HT-29 (cell line): ENCODE measurements at places on chromosomes 7 and 10. TPM values are rescaled to one million over a fixed set of nuclear protein-coding genes. Genes with fewer than 3 reads are reported as not detected.

HKDC1 gene
- total RNA-seq, result 27.5 and 29.7 TPM in 2 replicates

SLC13A1 gene
- total RNA-seq, result not detected in 2 replicates

- DNase-seq, result no peak
Observed at GRCh38 chr7:9863545-9863944, 1110.1 kb upstream of the PHF14 start.

- DNase-seq, result no peak
Observed at GRCh38 chr7:35716038-35716803, 21.3 kb upstream of the HERPUD2 start.

- no peak for DNase-seq
Observed at GRCh38 chr7:74726309-74727101, 47.3 kb upstream of the NCF1 start.

- no peak for DNase-seq
Observed at GRCh38 chr10:62665771-62666170, 138.7 kb upstream of the ADO start.

DNAJC12 gene
- 2.8 and 3.4 TPM in 2 replicates for total RNA-seq

DNA sequence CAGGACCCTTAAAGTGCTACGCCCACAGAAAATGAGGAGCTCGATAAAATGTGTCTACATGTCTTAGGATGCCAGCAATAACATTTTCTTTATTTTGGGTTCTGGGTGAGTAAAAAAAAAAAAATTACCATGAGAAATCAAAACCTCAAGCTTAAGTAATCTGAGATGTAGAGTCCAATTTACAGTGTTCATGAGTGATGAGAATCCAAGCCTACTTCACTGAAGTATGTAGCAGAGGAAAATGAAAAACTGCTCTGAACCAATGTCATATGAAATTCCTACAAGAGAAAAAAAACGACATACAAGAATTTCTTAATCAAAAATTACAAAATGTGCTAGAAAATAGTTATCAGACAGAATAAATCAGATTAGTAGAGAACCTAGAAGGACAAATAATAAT is 274.4 kb downstream of the HTR7 start:
- DNase-seq, result no peak

GDF2 gene
- total RNA-seq, result not detected in 2 replicates

AKR1C3 gene
- total RNA-seq, result 87.6 and 95.6 TPM in 2 replicates

- no peak for DNase-seq
Observed at GRCh38 chr10:133243593-133243992, 5.9 kb downstream of the VENTX start.

SEC24C gene
- 63.2 and 76.5 TPM in 2 replicates for total RNA-seq

GRCh38 chr7:101635484-101635883 is 6.4 kb upstream of the MYL10 start:
- DNase-seq, result no peak
